CD4-positive, alpha-beta memory T cell (primary cell): ENCODE measurements at places on chromosomes 12 and 14. TPM values are rescaled to one million over a fixed set of nuclear protein-coding genes. Genes with fewer than 3 reads are reported as not detected.

DNA sequence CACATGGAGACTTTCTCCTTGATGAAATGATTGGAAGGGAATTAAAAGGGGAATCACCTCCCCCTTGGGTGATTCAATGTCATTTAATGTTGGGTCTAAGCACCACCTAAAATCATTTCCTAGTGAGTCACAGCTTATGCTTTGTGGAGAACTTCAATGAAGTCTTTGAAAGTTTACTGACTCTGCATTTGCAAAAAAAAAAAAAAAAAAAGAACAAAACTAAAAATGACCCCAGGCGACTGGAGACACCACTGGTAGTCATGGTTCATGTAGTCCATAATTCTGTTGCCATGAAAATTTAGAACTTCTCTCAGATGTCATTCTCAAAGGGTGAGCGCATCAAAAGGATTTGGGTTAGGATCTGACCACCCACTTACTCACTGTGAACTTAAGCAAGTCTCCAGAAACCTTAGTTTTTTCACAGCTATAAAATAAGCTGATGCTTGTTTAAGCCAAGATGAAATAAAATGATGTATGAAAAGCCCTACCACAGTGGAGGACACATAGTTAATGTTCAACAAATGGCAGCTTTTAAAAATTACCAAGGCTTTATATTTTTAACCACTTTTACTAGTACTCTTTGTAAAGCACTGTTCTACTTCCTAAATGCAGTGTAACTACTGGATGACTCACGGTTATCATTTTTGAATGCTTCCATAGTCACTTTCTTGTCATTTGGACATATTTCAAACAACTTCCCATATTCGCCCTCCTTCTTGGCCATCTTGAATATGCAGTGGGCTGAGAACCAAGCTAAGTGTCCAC is 18.1 kb upstream of the KSR2 start:
- H3K36me3 ChIP-seq: no peaks in the 10 kb centered on the region
- H3K4me3 ChIP-seq: no peak overlapping the region
- no peaks in the 10 kb centered on the region for H3K4me1 ChIP-seq
- no peak for DNase-seq
- H3K27ac ChIP-seq: no peak overlapping the region

- no peaks in the 10 kb centered on the region for H3K4me1 ChIP-seq
- H3K4me3 ChIP-seq: no peak overlapping the region
- no peak overlapping the region for H3K27ac ChIP-seq
- H3K27me3 ChIP-seq: no peaks in the 10 kb centered on the region
- H3K36me3 ChIP-seq: no peaks in the 10 kb centered on the region
These were observed 47.2 kb downstream of the MYF5 start for GRCh38 chr12:80763874-80764273.

DNA sequence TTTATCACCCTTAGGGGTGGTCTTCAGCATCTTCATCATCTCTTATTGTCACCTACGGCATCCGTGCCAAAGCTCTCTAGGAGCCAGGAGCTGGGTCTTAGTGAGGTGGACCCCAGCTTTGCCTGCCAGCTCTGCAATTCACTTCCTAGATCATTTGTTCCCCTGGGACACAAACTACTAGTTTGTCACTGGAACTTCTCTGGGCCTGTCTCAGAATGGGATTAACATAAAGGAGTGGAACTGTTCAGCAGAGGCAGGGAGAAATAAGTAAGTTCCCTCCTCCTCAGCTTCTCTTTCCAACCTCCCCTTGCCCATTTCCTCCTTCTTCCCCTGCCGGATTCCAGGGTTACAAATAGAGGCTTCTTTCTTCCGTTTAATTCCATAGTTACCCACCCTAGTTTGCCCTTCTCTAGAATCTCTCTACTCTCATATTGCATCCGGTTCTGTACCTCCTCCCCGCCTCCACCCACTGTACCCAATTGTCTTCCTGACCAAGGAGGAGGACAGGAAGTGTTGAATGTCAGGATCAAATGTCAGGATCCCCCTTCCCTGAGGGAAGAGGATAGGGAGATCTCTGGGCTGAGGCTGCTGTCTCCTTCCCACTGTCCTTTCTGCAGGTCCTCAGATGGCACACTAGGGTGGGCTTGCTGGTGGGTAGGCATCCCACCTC is 25.0 kb downstream of the LARP4 start:
- DNase-seq: no peak
- no peaks in the 10 kb centered on the region for H3K27me3 ChIP-seq
- H3K27ac ChIP-seq: no peak overlapping the region
- no peak overlapping the region for H3K4me3 ChIP-seq

DNA sequence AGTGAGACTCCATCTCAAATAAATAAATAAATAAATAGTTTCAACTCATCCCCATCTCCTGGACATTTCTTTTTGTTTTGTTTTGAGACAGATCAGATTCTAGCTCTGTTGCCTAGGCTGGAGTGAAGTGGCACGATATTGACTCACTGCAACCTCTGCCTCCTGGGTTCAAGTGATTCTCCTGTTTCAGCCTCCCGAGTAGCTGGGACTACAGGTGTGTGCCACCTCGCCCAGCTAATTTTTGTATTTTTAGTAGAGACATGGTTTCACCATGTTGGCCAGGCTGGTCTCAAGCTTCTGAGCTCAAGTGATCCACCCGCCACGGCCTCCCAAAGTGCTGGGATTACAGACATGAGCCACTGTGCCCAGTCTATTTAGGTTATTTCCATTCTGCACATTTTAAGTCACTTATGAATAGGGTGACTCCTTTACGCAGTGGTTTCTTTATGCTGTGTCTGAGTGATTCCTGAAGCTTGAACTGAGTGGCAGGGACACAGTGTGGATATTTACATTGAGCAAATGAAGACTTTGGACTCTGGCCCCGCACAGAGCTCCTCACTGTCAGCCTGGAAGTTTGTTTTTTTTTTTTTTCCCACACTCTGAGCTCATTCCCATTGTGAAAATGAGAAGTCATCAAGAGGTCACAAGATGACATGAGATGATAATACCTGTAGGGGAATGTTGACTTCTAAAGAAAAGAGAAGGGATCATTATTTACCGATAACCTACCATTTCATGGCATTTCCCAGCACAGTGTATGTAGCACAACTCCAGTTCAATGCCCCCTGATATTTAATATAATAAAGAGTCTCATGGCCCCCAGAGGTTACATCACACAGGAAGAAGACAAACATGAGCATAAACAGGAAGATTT is 72.6 kb downstream of the TBX3 start:
- DNase-seq: no peak
- H3K4me3 ChIP-seq: no peak overlapping the region
- no peaks in the 10 kb centered on the region for H3K36me3 ChIP-seq
- H3K27me3 ChIP-seq: no peaks in the 10 kb centered on the region
- H3K4me1 ChIP-seq: no peaks in the 10 kb centered on the region
- H3K27ac ChIP-seq: no peak overlapping the region

GRCh38 chr12:49195736-49196135 is 6.9 kb upstream of the TUBA1A start:
- H3K27ac ChIP-seq: no peak overlapping the region
- peaks cover under 1% of the 10 kb centered on the region for H3K4me1 ChIP-seq
- DNase-seq: no peak
- H3K36me3 ChIP-seq: no peaks in the 10 kb centered on the region

GRCh38 chr14:71606575-71606974 is 325.7 kb upstream of the RGS6 start:
- H3K4me1 ChIP-seq: peaks cover 10% of the 10 kb centered on the region
- no peaks in the 10 kb centered on the region for H3K36me3 ChIP-seq
- no peak overlapping the region for H3K27ac ChIP-seq

The GOLGA3 gene
- 67.6 TPM for total RNA-seq
